ENCODE measurements at places on chromosomes 1 and 21. TPM values are rescaled to one million over a fixed set of nuclear protein-coding genes. Genes with fewer than 3 reads are reported as not detected.

GRCh38 chr1:151511636-151512215 is 539 bp downstream of the CGN start:
- H3K36me3 ChIP-seq: no peaks in the 10 kb centered on the region
- no peak for DNase-seq
- no peaks in the 10 kb centered on the region for H3K27me3 ChIP-seq
- H3K4me1 ChIP-seq: peaks cover 27% of the 10 kb centered on the region
- H3K27ac ChIP-seq: peak overlapping the region; percentile 56

Gene PLCH2
- total RNA-seq: 30.7 TPM

Gene UMODL1
- not detected for total RNA-seq

Gene GJA8
- not detected for total RNA-seq

DNA sequence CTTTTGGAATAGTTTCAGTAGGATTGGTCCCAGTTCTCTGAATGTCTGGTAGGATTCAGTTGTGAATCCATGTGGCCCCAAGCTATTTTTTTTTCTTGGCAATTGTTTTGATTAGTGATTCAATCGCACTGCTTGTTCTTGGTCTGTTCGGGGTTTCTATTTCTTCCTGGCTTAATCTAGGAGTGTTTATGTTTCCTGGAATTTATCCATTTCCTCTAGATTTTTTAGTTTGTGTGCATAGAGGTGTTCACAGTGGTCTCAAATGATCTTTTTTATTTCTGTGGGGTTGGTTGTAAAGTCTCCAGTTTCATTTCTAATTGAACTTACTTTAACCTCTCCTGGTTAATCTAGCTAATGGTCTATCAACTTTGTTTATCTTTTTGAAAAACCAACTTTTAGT is 117.6 kb downstream of the NME7 start:
- no peak for DNase-seq
- no peaks in the 10 kb centered on the region for H3K27me3 ChIP-seq
- no peak overlapping the region for H3K27ac ChIP-seq
- H3K4me1 ChIP-seq: no peaks in the 10 kb centered on the region

Gene NPHS2
- total RNA-seq: not detected

DNA sequence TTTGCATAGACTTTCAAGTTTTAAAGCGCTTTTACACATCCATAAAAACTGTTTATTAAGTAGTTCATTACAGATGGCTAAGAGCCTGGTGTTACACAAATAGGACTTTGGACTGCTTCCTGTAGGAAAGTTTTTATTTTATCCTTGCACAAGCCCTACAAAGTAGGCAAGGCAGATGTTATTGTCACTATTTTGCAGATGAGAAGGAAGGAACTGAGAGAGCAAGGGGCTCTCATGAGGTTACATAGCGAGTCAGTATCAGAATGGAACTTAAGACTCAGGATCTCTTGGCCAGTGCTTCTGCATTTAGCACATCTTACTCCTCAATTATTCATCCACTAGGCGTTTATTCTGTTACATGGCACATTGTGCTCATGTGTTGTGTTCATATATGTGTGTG is 2.6 kb upstream of the MAPKAPK2 start:
- no peak for DNase-seq
- peak overlapping the region; percentile 55 for H3K27ac ChIP-seq
- no peaks in the 10 kb centered on the region for H3K27me3 ChIP-seq
- peaks cover 25% of the 10 kb centered on the region for H3K4me1 ChIP-seq
- H3K36me3 ChIP-seq: no peaks in the 10 kb centered on the region

Gene SPATA1
- total RNA-seq: 0.25 TPM

Measured in vagina (tissue), 2 donors.